ENCODE measurements at places on chromosomes 12 and 14. TPM values are rescaled to one million over a fixed set of nuclear protein-coding genes. Genes with fewer than 3 reads are reported as not detected.

DNA sequence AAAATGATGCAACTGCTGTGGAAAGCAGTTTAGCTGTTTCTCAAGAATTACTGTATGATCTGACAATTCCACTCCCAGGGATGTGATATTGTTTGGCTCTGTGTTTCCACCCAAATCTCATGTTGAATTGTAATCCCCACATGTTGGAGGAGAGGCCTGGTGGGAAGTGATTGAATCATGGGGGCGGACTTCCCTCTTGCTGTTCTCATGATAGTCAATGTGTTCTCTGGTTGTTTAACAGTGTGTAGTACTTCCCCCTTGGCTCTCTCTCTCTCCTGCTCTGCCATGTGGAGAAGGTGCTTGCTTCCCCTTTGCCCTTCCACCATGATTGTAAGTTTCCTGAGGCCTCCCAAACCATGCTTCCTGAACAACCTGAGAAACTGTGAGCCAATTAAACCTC is 93.4 kb upstream of the CPM start:
- no peak for DNase-seq

GPX2 gene
- not detected for total RNA-seq

- no peak for DNase-seq
Observed at GRCh38 chr12:92764831-92765230, 62.0 kb downstream of the PLEKHG7 start.

HOXC6 gene
- total RNA-seq = 35.3 TPM

GRCh38 chr12:104122298-104122697 is 15.7 kb downstream of the NFYB start:
- DNase-seq = no peak

- no peak for DNase-seq
Observed at GRCh38 chr14:64755781-64756221, 51.6 kb downstream of the PLEKHG3 start.

MYRFL gene
- not detected for total RNA-seq

GRCh38 chr14:51738754-51739153 is 87.0 kb downstream of the FRMD6 start:
- DNase-seq = no peak

GRCh38 chr12:52193991-52194390 is 2.2 kb upstream of the KRT80 start:
- DNase-seq = no peak

TEAD4 gene
- total RNA-seq = 30.1 TPM

DNA sequence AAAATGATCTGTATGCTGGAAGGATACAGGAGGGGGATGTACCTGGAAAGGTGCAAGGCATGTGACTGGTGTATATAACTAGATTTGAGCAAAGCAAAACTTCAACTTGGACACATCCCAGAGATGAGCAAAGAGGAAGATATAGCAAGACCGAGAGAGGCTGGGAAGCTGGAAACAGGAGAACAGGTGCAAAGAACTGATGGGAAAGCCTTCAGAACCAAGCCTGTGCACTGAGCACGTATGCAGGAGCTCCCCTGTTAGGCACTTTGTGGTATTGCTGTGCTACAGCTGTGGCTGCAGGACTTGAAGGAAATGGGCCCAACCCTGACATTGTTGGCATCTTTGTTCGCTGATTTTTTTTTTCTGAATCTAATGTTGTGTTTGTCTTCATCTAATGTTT is 120.7 kb upstream of the PWP1 start:
- no peak for DNase-seq

- DNase-seq = no peak
Observed at GRCh38 chr14:62914025-62914424, 131.2 kb downstream of the KCNH5 start.

GRCh38 chr12:52042706-52043385 is 8.4 kb upstream of the NR4A1 start:
- DNase-seq = no peak

AICDA gene
- total RNA-seq = 0.40 TPM

DNA sequence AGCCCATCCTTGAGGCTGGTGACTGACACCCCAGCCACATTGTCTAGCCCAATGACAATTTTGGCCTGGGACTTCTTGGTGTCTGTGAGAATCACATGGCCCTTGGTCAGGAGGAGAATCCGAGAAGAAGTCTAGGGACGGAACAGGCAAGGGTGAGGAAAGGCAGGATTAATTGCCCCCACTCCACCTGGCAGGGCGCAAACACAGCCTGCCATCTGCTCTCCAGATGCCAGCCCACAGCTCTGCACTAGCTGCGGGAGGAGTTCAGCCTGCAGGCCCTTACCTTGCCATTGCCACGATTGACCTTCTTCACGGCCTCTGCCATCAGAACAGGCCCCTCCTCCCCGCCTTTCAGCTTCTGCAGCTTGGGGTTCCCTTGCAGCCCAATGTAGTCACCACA is 13.1 kb upstream of the TAC3 start:
- DNase-seq = no peak

All from sciatic nerve (tissue), 2 donors.